ENCODE measurements at places on chromosomes 2 and 18. TPM values are rescaled to one million over a fixed set of nuclear protein-coding genes. Genes with fewer than 3 reads are reported as not detected.

MTCL1 gene
- total RNA-seq, result 9.3 TPM

ATP8B1 gene
- total RNA-seq, result 12.5 TPM

DNA sequence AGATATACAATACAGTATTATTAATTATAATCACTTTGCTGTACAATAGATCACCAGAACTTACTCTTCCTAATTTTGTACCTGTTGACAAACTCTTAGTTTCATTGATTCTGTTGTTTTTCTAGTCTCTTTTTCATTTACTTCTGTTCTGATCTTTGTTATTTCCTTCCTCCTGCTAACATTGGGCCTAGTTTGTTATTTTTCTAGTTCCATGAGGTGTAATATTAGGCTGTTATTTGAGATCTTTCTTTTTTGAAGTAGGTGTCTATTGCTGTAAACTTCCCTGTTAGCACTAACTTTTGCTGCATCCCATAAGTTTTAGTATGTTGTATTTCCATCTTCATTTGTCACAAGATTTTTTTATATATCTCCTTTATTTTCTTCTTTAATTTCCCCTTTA lies 55.1 kb downstream of the LIMS1 start:
- DNase-seq, result no peak

ALPG gene
- total RNA-seq, result not detected

DNA sequence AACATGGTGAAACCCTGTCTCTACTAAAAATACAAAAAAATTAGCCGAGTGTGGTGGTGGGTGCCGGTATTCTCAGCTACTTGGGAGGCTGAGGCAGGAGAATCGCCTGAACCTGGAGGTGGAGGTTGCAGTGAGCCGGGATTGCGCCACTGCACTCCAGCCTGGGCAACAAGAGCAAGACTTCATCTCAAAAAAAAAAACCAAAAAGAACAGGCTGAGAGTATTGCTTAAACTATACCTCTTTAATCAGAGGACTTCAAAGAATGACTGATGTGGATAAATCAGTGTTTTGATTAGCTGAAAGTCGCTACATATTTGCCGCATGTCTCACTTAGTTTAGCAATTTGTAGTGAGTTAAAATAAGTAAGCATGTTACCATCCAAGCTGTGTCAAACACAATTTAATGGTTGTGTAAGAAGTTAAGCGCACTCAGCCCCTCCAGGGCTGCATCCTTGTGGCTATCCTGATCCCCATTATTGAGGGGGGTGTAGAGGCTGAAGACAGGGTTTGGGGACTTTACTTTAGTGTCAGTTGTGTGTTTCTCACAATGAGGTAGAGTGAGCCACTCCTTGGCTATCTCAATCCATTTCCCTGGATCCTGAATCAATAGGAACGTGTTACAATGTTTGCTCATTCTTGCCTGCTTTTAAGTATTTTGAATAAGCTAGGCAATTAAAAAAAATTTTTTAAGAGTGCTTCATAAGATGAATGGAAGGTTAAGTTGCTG lies 11.0 kb upstream of the FARP2 start:
- DNase-seq, result no peak

DNA sequence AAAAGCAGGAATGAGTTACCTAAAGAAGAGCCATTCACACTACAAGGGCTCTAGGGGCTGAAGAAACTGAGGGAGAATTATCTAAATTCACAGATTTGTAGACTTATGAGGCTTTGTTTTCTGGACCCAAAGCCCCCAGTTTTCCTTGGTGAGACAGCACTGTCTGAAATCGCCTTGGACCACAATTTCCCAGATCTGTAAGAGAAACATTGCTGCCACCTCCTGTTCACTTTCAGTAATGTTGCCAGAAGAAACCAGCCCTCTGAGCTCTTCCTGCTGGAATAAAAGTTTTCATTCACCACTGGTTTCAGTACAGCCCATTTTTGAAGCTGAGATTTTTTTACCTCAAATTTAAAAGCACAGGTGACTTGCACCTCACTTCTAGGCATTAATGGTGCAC lies 169.2 kb downstream of the CDH20 start:
- DNase-seq, result peak; percentile 40

GRCh38 chr2:228986961-228987360 lies 284.1 kb downstream of the PID1 start:
- DNase-seq, result no peak

GRCh38 chr2:110105608-110106467 lies 9.8 kb downstream of the MALL start:
- peak; percentile 79 for DNase-seq

DNA sequence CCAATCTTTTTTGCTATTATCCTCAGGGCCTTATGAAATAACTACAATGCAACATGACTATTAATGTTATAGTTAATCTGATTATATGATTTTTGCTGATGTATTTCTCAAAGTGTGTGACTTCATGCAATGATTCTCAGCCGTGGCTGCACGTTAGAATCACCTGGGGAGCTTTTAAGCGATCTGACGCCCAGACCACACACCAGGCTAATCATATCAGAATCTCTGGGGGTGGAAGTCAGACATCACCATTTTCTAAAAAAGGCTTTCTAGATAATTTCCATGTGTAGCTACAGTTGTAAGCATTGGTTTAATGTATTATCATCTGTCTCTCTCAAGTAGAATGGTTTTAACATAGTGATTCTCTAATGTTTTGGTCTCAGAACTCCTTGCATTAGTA lies 5.5 kb upstream of the QPCT start:
- DNase-seq, result no peak

GRCh38 chr18:9885170-9886004 lies at the start of gene TXNDC2:
Gene TXNDC2, plus strand, starts transcription at chr18:9885973. Its CDS starts 708 bp downstream, at chr18:9886681.
- DNase-seq, result no peak

DNA sequence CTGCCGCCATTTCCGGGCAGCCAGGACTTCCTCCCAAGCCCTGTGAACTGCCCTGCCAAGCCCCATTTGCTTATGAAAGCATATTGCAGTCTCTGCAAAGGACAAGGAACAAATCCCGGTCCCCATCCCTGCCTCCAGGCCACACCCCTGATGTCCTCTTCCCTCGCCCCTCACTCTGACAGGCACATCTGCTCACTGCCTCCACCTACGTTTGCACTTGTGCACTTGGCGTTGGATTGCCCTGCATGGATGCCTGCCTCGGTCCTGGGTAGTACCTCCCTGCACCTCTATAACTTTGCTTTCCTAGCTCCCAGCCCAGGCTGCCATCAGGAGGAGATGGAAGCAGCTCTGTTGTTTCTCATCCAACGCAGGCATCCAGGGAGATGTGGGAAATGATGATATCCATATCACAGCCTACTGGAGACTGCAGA lies 19.6 kb upstream of the RPL31 start:
- DNase-seq, result no peak

Data from RPMI7951 (cell line).